Brain (organoid and tissue), 16 donors: ENCODE measurements at places on chromosomes 16 and 17.

- peak; percentile 8 for DNase-seq
Observed at GRCh38 chr17:39926588-39927100, 757 bp downstream of the ORMDL3 start.

DNA sequence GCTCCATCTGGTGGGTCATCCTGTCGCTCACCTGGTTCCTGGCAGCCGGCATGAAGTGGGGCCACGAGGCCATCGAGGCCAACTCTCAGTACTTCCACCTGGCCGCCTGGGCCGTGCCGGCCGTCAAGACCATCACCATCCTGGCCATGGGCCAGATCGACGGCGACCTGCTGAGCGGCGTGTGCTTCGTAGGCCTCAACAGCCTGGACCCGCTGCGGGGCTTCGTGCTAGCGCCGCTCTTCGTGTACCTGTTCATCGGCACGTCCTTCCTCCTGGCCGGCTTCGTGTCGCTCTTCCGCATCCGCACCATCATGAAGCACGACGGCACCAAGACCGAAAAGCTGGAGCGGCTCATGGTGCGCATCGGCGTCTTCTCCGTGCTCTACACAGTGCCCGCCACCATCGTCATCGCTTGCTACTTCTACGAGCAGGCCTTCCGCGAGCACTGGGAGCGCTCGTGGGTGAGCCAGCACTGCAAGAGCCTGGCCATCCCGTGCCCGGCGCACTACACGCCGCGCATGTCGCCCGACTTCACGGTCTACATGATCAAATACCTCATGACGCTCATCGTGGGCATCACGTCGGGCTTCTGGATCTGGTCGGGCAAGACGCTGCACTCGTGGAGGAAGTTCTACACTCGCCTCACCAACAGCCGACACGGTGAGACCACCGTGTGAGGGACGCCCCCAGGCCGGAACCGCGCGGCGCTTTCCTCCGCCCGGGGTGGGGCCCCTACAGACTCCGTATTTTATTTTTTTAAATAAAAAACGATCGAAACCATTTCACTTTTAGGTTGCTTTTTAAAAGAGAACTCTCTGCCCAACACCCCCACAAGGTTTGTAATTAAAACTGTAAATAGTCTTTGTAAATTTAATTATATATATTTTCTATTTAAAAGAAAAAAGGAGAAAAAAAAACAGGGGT is 1.7 kb downstream of the FZD2 start:
- DNase-seq, result peak; percentile 54

GRCh38 chr17:50297407-50297865 is 23.2 kb downstream of the TMEM92 start:
- DNase-seq, result peak; percentile 86

DNA sequence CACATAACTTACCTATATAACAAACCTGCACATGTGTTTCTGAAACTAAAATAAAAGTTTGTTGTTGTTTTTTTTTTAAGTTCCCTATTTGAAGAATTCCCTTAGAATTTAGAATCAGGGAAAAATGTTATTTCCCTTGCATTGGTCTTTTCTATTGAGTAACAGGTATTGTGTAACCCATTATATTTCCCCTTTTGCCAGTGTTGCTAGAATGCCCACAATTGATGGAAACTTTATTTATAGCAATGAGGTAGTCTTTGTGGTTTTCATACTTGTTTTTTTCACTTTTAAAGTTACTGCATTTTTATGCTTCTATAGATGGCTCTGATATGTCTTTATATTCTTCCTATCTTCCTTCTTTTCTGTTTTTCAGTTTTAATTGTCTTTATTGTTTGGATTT is 3.9 kb downstream of the NLRP1 start:
- no peak for DNase-seq

GRCh38 chr17:63364944-63365343 is 81.2 kb downstream of the CYB561 start:
- DNase-seq, result peak; percentile 8

- DNase-seq, result no peak
Observed at GRCh38 chr16:68420366-68420942, 27.9 kb downstream of the SMPD3 start.

DNA sequence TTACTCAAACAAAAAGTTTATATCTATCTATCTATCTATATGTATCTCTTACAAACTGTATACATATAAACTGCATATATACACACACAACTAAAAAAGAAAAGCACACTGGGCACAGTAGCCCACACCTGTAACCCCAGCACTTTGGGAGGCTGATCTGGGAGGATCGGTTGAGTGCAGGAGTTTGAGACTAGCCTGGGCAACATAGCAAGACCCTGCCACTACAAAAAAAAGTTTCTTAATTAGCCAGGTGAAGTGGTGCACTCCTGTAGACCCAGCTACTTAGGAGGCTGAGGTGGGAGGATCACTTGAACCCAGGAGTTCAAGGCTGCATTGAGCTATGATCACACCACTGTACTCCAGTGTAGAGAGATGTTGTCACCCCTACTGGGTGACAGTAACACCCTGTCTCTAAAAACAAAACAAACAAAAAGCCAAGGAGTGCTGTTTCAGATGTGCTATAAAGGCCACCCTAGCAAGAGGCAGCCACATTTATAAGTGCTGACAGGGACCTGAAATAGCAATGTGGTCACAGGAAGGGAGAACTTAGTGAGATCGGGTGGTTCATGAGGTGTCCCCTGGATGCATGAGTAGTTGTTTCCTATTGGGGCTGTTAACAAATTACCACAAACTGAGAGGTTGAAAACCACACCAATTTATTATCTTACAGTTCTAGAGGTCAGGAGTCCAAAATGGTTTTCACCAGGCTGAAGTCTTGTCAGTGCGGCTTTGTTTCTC is 4.8 kb downstream of the CD2BP2 start:
- no peak for DNase-seq
